T-helper 2 cell (primary cell): ENCODE measurements at places on chromosomes 4 and X.

GRCh38 chr4:150258569-150258968 is 180.3 kb downstream of the DCLK2 start:
- DNase-seq = no peak

DNA sequence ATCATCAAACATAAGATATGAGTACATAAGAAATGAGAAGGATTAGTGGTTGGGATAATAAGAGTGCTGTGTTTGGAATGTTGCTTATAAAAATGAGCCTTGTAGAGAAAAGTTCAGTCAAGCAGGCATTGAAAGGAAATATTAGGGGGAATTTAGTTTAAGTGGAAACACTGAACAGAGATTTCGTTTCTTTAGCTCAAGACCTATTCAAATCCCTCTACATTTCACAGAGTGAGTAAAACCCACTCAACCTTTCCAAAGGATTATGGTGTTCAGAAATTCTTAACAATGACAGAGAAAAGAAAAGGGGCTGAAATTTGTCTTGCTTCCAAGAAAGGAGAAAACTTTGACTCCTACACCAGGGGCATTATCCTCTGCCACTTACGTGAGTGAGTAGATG is 1072.4 kb upstream of the LCORL start:
- DNase-seq = no peak

DNA sequence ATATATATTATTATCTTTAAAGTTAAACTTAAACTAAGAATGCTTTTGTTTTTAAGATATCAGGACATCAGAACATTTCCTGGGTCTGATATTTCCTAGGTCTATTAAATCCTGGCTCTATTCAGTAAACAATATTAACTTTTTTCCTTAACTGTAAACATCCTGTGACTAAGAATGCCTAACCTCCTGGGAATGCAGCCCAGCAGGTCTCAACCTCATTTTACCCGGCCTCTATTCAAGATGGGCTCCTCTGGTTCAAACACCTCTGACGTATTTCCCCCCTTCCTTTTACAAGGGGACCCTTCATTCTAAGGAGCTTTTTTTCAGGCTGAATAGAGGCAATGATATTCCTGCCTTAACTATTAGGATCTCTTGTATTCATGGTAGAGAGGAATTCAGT is 35.8 kb upstream of the DYNLT3 start:
- DNase-seq = no peak

GRCh38 chr4:98838531-98838930 is 90.4 kb downstream of the EIF4E start:
- no peak for DNase-seq

GRCh38 chr4:139872274-139872673 is 206.7 kb downstream of the MGST2 start:
- DNase-seq = no peak

GRCh38 chr4:119585771-119586170 is 42.8 kb downstream of the PDE5A start:
- no peak for DNase-seq

DNA sequence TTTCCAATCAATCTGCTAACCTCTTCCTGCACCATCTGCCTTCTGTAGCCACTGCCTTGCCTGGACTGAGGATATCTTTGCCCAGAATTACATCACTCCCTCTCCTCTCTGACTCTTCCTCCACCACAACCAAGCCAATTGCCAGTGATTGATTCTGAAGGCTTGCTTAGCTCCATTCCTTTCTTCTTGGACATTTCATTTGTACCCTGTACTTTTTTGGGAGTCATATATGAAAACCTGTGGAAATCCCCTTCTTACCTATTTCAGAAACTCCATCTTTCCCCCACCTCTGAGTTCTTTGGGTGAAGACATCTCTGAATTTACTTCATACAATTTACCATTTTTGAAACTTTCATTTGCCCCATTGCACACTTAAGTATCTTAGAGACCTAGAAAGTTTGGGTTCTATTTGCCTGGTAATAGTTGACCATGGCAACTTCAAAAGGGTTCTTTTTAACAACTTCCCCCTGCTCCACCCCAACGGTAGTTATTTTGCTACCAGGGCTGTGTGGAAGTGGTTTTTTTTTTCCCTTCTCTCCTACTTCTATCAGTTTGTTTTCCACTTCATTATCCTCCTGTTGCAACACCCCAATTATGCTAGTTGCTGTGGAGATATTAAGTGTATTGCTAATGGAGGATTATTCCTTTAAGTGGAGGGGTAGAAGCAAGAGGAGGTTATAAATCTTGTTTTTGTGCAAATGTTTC is 14.3 kb downstream of the SGMS2 start:
- no peak for DNase-seq

GRCh38 chr4:88957570-88957969 is 99.4 kb downstream of the FAM13A start:
- DNase-seq = no peak

- no peak for DNase-seq
Measured at GRCh38 chr4:86831262-86832130, 17.7 kb downstream of the SLC10A6 start.

DNA sequence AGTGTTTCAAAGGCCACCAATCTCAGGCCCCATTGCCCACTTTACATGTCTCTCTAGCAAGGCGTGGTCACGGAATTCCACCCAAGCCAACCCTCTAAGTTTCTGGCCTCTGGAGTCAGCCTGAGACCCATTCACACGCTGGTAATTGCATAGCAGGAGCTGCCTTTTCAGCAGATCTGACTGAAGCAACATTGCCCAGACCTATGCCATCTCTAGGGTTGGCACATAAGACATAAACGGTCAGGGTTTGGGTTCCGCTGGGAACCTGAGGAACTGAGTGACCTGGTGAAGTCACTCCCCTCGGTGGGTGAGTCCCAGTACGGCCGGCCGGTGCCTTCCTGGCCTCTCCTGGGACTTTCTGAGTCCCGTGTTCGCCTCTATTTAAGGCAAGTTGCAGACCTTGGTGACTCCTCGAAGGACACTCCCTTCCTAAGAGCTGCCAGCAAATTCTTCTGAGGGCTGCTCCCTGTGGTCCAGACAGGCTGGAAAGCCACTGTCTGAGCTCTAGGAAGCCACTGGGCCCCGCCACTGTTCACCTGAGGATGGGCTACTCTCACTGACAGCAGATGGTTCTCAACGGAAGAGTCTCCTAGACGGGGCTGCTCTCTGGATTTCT is 15.9 kb downstream of the CTAG1A start:
- DNase-seq = no peak

DNA sequence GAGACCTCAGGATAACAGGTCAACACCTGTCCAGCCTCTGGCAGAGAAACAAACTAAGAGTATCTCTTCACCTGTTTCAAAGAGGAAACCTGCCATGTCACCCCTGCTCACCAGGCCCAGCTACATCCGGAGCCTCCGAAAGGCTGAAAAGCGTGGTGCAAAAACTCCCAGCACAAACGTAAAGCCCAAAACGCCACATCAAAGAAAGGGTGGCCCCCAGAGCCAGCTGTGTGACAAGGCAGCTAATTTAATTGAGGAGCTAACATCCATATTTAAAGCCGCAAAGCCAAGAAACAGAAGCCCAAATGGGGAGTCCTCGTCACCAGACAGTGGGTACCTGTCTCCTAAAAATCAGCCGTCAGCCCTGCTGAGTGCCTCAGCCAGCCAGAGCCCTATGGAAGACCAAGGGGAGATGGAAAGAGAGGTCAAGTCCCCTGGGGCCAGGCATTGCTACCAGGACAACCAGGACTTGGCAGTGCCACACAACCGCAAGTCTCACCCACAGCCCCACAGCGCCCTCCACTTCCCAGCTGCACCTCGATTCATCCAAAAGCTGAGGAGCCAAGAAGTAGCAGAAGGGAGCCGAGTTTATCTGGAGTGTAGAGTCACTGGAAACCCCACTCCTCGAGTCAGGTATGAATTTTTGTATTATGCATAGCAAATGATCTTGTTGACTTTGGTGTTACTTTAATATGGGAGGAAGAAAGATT is 15.1 kb downstream of the PALLD start:
- DNase-seq = peak; percentile 11

DNA sequence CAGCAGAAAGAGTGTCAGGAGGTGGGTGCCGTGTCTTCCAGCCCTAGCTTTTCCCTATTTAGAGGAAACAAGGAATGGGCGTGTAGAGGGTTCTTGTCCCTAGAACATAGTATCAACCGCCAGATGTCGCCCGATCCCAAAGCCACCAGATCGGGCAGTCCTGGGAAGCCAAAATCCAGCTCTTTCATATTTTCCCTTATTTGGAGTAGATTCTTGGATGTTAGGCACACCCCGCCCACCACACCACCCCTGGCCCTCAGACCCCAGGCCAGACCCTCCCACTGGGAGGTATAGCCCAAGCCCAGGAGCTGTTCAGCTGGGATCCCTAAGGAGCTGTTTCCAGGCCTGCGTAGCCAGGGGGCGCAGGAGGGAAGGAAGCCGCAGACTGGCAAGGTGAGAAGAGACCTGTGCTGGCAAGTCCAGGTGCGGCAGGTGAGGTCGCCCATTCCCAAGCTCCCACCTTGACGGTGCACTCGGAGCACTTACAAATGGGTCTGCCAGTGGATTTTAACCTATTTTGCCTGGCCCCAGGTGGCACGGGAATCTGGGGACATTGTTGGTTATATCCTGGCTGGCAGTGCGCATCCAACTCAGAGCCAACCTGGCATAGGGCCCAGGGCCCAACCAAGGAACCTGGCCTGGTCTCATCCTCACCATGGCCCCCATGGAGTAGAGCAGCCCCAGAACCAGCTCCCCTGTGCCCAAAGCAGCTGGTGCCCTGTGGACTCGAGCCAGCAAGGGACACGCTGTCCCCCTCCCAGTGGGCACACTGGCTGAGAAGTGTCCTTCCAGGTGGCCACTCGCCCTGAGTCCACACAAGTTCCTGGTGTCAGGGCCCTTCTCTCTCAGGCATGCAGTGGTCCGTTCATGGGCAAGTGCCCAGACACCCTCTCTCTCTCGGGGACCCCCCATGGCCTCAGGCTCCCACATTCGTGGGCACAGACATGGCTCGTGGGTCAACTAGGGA is 811 bp downstream of the FLNA start:
- DNase-seq = no peak

DNA sequence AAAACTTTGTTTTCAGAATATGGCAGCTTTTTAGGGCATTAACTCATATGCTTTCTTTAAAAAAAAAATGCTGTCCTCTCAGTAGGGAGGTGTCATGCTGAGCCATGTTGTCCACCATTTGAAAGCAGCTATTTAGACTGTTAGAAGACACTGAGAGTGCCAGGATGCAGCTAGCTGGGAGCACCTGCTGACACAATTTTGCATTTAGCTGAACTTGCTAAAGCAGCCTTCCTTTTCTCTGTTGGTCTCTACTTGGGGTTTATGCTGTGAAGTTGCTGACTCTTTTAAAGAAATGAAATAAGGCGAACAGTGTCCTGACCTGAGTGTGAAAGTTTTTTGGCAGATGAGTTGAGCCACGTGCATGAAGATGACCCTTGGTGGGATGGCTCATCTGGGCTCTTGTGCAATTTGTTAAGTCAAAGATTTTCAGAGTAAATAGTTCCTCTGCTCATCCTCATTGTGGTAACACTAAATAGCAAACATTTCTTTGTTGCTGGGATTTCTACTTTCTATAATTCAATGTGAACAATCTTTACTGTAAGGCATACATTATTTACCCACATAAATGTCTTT is 64.5 kb downstream of the CDS1 start:
- no peak for DNase-seq

- no peak for DNase-seq
Measured at GRCh38 chrX:4735299-4735698, 1021.9 kb upstream of the PRKX start.

- DNase-seq = no peak
Measured at GRCh38 chrX:68650491-68650890, 3.0 kb downstream of the STARD8 start.

DNA sequence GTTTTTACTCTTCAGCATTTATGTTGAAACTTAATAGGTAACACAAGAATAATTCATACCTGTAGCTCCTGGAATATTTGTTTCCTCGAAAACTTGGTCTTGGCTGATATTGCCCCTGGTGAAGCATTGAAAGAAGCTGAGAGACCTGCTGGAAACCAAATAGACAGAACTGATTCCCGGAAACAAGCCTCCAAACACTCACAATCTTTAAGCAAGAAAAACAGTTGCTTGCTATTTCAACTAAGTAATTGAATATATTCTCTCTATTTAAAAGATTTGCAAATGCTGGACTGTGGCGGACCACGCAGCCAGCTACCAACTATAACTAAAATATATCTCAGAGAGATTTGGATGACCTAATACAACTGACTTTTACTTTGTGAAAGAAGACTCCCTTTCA is 3.6 kb downstream of the PCDH18 start:
- DNase-seq = no peak

GRCh38 chrX:67346667-67347066 is 197.2 kb upstream of the AR start:
- no peak for DNase-seq

- DNase-seq = no peak
Measured at GRCh38 chrX:40748977-40749376, 13.6 kb upstream of the MED14 start.

DNA sequence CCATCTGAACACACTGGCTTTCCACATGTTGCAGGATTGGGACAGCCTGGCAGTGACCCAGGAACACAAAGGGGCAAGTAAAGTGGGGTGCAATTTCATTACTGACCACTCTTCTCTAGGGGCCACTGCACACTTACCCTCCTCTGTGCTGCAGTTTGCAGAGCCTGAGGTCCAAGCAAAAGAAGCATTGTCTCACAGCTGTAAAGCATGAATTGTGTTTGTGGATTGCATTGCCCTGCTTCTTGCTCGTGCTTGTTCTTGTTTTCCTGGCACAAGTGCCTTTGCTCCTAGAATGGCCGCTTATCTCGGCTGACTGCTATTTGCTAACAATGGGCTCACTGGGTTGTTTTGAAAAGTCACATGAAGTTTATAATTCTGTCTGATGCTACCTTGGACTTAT is 209.1 kb upstream of the JADE1 start:
- no peak for DNase-seq

GRCh38 chrX:119778829-119779228 is 12.6 kb downstream of the RPL39 start:
- no peak for DNase-seq

DNA sequence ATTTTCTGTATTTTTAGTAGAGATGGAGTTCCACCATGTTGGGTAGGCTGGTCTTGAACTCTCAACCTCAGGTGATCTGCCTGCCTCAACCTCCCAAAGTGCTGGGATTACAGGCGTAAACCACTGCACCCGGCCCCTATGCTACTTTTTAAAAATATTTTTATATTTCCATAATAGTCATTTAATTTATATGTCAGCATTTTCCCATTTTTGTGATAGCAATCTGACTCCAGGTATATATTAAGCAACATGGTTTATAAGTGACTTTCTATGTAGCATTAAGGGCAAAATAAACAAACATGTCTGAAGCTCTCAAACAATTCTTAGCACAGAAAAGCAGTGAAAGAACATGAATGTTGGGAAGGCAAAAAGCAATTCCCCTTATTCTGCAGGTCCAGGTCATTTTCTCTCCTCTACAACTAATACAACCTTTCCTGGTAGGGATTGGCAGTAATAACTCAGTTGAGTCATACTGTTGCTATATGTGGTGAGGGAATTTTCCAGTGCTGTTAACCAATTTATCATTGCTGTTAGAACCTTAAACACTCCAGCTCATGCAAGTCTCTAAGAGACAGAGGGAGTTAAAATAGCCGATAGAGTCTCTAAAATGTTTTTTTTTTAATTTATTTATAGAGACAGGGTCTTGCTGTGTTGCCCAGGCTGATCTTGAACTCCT is 24.0 kb downstream of the SMIM14 start:
- no peak for DNase-seq

- DNase-seq = no peak
Measured at GRCh38 chrX:136752796-136753195, 27.9 kb downstream of the ARHGEF6 start.
